ENCODE measurements at places on chromosomes 5 and 9. TPM values are rescaled to one million over a fixed set of nuclear protein-coding genes. Genes with fewer than 3 reads are reported as not detected.
A peak's percentile ranks its signal among the peaks of the same experiment; 100 is the strongest.

- H3K4me3 ChIP-seq, result no peak overlapping the region
- no peak overlapping the region for H3K27ac ChIP-seq
- H3K4me1 ChIP-seq, result peaks cover 21% of the 10 kb centered on the region
- H3K27me3 ChIP-seq, result no peaks in the 10 kb centered on the region
- no peaks in the 10 kb centered on the region for H3K36me3 ChIP-seq
Measured at GRCh38 chr5:173643964-173644363, 27.5 kb upstream of the BOD1 start.

Gene CDC25C
- 4.0 TPM for total RNA-seq

GRCh38 chr9:137989999-137990715, 112.6 kb downstream of the CACNA1B start:
- no peak overlapping the region for H3K4me3 ChIP-seq
- DNase-seq, result no peak
- no peaks in the 10 kb centered on the region for H3K36me3 ChIP-seq
- no peaks in the 10 kb centered on the region for H3K4me1 ChIP-seq
- no peak overlapping the region for H3K27ac ChIP-seq
- H3K27me3 ChIP-seq, result peaks cover 3% of the 10 kb centered on the region

DNA sequence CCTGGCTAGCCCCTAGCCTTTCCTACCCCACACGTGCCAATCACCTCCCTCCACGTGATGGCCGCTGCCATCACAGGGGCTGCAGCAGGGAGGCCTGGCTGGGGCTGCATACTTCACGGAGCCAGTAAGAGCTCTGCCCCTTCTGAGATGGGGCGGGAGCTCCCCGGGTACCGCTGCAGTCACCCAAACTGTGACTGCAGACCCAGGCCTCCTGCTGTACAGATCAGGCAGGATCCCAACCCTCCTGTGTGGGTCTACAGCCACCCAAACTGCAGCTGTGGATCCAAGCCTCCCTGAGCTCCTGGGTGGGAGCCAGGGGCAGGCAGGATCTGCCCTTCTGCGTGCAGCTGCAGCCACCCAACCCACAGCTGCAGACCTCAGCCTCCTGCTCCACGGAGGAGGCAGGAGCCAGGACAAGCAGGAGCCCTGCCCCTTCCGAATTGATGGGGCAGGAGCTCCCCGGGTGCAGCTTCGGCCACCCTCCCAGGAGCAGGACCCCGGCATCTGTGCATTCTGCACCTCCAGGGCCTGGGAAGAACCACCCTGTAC, 3.2 kb upstream of the BTNL9 start:
- DNase-seq, result no peak
- peaks cover 17% of the 10 kb centered on the region for H3K4me1 ChIP-seq
- H3K36me3 ChIP-seq, result no peaks in the 10 kb centered on the region
- H3K4me3 ChIP-seq, result no peak overlapping the region

DNA sequence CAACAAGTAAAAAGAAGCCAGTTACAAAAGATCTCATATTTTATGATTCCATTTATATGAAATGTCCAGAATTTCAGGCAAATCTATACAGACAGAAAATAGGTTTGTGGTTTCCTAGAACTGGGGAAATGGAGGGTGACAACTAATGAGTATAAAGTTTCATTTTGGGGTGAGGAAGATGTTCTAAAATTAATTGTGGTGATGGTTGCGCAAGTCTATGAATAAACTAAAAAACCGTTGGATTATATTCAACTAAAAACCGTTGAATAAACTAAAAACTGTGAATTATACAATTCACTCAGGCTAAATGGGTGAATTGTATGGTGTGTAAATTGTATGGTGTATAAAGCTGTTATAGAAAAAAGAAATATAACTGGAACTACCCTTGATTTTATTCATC, 47.6 kb downstream of the ADAMTS6 start:
- H3K36me3 ChIP-seq, result no peaks in the 10 kb centered on the region
- H3K27ac ChIP-seq, result no peak overlapping the region
- H3K4me3 ChIP-seq, result no peak overlapping the region
- H3K4me1 ChIP-seq, result no peaks in the 10 kb centered on the region
- no peaks in the 10 kb centered on the region for H3K27me3 ChIP-seq

DNA sequence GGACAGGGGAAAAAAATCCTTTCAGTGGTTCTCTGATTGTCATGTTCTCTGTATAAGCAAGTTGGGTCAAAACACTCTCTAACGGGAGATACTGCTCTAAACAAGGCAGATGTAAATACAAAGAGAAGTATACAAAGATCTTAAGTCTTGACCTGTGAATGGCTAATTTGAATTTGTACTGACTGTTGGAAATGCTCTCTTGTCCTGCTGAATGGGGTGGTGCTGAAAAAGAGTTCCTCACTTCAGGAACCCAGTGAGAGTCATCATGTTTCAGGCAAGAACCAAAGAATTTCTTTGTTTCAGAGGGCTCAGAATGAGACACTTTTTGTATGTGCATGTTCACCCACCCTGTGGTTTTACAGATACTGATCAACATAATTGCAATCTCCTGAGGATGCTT, 461.0 kb downstream of the NR2F1-AS1 start:
- no peak for DNase-seq
- no peak overlapping the region for H3K4me3 ChIP-seq
- H3K36me3 ChIP-seq, result no peaks in the 10 kb centered on the region
- H3K4me1 ChIP-seq, result no peaks in the 10 kb centered on the region
- no peak overlapping the region for H3K27ac ChIP-seq

DNA sequence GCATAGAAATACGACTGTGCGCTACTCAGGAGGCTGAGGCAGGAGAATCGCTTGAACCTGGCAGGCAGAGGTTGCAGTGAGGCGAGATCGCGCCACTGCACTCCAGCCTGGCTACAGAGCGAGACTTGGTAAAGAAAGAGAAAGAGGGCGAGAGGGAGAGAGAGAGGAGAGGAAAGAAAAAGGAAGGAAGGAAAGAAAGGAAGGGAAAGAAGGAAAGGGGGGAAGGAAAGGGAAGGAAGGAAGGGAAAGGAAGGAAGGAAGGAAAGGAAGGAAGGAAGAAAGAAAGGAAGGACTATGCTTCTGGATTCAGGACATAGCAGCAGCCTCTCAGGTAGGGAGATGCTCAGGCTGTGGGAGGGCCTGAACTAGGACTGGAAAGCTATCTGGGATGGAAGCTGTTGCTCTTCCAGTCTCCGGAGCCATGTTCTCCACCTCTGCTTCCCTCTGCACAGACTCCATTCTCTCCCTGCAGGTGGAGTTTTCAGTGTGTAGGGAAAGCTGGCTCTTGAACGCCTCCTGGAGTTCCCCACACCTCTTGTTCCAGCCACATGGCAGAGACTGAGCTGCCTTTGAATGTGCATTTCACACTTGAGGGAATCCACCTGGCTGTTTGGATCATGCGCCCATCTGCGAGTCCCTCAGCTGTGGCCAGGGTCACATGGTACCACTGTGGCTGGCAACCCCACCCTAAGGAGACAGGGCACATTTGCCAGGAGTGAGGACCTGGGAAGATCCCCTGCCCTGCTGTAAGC, 9.1 kb downstream of the SWI5 start:
- H3K4me1 ChIP-seq, result peaks cover 12% of the 10 kb centered on the region
- H3K27ac ChIP-seq, result no peak overlapping the region
- H3K4me3 ChIP-seq, result no peak overlapping the region
- no peaks in the 10 kb centered on the region for H3K27me3 ChIP-seq

Gene CORO2A
- 0.13 TPM for total RNA-seq

DNA sequence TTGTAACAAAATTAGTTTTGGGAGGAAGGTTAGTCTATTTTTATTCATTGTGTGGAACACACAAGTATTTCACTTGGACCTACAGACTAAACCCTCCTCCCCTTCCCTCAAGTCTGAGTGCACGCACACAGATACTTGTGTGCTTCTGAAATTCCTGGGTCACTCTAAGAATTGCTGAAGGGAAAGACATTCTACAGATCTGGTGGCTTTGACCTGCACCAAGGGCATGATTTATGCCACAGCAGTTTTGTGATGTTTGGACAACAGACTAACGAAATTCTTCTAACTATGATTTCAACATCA, 150.5 kb downstream of the ARL15 start:
- no peak overlapping the region for H3K27ac ChIP-seq
- no peaks in the 10 kb centered on the region for H3K4me1 ChIP-seq

- no peak overlapping the region for H3K27ac ChIP-seq
- no peaks in the 10 kb centered on the region for H3K27me3 ChIP-seq
- peak; percentile 3 for DNase-seq
- H3K4me3 ChIP-seq, result no peak overlapping the region
Measured at GRCh38 chr9:83701769-83702168, 6.0 kb downstream of the UBQLN1 start.

DNA sequence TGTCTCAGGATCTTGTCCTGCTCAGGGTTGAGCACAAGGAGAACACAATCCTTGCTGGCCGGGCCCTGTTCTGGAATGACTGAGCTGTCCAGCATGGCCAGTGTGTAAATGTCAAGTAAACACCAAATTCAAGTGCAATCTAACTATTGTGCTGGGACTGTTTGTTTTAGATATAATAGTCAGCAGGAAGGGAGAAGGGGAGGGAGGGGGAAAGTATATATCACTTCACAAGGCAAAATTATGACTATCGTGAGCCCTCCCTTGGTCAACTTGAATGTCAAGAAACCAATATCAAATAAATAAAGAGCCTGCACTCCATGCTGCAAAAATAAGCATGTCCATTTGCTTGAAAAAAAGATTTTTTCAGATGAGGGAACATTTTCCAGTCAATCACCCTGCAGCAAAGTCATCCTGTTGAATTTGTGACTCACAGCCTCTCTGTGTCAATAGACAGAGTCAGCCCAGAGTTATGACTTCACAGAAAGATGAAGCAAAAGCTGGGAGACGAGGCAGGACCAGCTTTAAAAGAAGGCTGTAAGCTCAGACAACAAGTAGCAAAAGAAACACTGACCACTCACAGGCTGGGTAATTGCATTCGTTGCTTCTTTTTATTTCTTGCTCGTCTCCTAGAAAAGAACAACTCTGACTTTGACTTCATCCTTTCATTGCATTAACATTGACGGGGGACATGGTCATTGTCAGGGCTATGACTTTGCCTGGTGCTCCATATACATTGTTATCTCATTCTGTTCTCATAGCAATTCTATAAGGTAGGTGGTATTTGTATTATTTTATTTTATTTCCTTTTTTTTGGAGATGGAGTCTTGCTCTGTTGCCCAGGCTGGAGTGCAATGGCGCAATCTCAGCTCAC, 15.3 kb upstream of the KLF4 start:
- H3K4me1 ChIP-seq, result no peaks in the 10 kb centered on the region
- no peaks in the 10 kb centered on the region for H3K27me3 ChIP-seq
- H3K4me3 ChIP-seq, result no peak overlapping the region
- no peak overlapping the region for H3K27ac ChIP-seq

Gene LCN9
- not detected for total RNA-seq

Gene PPP2R2B
- 3.5 TPM for total RNA-seq

Gene CDH9
- total RNA-seq, result 0.18 TPM

All from muscle of leg (tissue), 16 donors.